ENCODE measurements at places on chromosomes 16 and 17.
A peak's percentile ranks its signal among the peaks of the same experiment; 100 is the strongest.

- DNase-seq: no peak
Observed at GRCh38 chr16:78034530-78034929, 12.2 kb downstream of the CLEC3A start.

GRCh38 chr16:3152991-3153368 is 18.2 kb downstream of the ZNF213 start:
- DNase-seq: no peak

DNA sequence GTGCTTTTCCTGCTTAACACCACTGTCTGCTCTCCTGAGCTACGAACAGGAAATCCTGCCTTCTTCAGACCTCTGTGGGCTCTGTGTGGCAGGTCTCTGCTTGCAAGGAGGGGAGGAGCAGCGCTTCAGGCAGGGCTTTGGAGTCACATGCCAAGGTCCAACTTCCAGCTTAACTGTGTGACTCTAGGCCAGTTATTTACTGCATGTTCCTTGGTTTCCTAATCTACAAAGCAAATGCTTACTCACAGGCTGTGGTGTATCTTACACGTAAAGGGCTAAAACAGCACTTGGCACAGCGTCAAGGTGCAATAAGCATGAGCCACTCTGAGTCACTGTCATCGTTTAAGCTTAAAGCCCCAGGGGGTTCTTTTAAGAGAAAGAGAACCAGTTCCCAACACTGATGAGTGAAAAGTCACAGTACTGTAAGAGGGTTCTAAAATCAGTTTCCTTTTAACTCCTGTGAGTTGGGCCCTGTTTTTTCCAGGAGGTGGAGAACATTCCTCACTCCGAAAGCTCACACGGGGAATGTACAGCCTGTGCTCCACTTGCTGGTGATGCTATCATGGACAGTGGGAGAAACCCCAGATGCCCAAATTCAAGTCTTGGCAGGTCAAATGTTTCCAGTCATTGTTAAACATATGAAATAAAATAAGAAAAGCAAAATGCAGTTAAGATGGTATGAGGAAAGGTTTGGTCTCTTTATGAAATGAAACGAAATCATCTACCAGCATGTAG is 54.1 kb upstream of the BCAR1 start:
- DNase-seq: peak; percentile 79

- no peak for DNase-seq
Observed at GRCh38 chr17:17344507-17345293, 41.5 kb downstream of the NT5M start.

DNA sequence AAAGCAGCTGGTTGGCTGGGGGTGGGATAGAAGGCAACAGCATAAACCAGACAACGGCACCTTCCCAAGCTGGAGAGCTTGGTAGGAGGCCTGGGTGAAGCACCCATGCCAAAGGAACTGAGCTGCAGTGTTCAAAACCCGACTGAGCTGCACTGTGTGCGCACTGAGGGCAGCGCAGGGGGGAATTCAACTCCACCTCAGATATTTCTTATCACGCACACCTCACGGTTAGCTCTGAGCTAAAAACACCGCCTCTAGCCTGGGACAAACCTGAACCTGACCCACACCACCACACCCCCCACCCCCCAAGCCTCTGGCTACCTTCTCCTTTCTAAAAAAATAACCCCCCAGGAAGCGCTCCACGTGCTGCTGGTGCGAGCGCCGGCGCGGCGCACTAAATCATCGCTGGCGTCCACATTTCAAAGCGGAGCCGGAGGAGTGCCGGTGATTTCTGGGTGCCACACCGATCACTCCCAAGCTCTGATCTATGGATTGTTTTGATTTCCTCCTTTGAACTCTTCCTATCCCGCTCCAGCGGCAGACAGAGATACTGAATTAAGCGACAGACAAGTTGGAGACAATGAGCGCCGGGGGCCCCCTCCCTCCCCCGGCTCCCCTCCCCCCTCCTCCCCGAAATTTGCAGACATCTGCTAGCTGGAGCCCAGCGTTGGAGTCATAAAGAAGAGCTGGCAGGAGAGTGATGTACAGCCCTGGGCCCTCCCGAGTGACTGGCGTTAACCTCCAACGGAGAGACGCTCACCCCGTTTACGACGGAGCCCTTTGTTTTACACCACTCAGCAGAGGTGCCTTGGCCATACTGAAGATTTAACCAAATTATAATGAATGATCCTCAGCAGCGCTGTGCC is 85.0 kb downstream of the NOG start:
- DNase-seq: no peak

- DNase-seq: no peak
Observed at GRCh38 chr16:80527297-80527696, 13.5 kb upstream of the DYNLRB2 start.

- DNase-seq: no peak
Observed at GRCh38 chr17:64783031-64783461, 120.9 kb upstream of the SMURF2 start.
